ENCODE measurements at places on chromosomes 4 and X.
A peak's percentile ranks its signal among the peaks of the same experiment; 100 is the strongest.

DNA sequence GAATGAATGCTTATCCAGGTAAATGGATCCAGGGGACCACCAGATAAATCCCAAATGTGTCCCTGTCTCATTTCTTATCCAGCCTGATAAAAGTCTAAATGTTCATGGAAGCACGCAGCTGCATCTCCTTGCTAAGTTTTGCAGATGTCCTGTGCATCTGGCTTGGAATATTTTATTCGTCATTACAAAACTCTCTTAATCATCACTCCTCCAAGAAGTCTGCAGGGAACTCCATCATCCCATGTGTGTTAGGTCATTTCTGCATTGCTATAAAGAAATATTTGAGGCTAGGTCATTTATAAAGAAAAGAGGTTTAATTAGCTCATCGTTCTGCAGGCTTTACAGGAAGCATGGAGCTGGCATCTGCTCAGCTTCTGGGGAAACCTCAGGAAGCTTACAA, 297.2 kb downstream of the HS3ST1 start:
- DNase-seq = no peak

GRCh38 chr4:143344041-143344440, 7.4 kb downstream of the GAB1 start:
- DNase-seq = no peak

DNA sequence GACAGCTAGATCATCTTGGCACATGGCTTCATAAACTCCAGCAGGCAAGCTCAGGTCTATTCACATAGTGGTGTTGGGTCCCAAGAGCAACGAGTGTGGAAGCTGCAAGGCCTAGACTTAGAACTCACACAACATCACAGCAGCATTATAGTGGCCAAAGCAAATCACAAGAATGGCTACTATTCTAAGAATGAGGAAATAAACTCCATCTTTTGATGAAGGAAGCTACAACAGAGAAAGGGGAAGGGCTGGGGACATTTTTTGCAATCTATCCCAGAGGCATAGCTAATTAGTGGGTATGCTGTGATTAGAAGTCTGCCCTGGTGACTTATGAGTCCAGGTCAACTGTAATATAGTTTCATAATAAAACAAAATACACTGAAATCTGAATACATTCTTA, 42.9 kb upstream of the TAB3 start:
- DNase-seq = no peak

GRCh38 chr4:113051361-113051760, 1.9 kb downstream of the ANK2 start:
- DNase-seq = no peak

DNA sequence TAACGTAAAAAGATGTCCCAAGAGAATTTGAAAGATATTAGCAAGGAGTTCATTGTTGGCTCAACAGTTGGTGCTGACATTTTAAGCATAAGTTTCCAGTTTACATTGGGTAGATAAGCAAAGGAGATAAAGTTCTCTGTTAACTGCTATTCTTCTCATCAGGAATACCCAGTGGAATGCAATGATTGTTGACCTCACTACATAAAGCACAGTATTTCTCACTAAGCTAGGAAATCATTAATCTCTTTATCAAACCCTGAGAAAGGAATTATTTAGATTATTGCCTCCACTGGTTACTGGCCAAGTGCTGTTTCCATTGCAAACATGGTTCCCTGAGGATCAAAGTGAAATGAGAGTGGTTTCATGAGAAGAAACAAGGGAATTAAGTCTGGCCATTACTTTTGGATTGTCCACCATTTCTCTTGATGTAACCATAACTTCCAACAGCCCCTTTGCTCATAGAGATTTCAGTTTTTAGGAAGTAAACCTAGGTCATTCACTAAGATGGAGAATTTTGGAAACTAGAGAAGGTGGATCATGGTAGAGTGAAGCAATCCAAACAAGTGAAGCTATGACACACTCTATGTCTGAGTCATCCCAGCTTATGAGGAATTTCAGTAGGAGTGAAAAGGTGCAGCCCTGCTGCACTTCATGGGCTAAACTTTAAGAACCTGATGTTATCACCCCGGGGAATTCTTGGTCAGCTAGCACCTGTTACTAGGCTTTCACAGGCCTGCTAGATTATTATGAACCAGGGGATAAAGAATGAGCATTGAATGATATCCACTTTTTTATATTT, 163.4 kb downstream of the AREG start:
- peak; percentile 29 for DNase-seq

All from fibroblast of villous mesenchyme (primary cell).